ENCODE measurements at places on chromosomes 6 and 20.
A peak's percentile ranks its signal among the peaks of the same experiment; 100 is the strongest.

DNA sequence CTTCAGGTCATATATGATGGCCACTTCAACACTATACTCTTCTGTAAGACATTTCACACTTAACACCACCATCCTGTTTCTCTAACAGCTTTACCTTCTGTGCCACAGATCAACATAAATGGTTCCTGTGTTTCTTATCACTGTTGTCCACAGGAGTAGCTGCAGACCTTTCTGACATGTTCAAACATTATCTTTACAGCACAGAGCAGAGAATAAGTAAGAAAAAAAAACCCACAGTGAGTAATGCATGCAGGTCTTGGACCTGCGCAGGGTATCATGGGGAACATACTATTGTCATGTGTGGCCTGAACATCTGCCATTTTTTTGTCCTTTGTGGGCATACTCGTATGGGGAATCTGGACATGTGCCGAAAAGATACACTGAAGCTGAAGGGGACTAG lies 161.9 kb downstream of the KIF16B start:
- DNase-seq, result no peak

DNA sequence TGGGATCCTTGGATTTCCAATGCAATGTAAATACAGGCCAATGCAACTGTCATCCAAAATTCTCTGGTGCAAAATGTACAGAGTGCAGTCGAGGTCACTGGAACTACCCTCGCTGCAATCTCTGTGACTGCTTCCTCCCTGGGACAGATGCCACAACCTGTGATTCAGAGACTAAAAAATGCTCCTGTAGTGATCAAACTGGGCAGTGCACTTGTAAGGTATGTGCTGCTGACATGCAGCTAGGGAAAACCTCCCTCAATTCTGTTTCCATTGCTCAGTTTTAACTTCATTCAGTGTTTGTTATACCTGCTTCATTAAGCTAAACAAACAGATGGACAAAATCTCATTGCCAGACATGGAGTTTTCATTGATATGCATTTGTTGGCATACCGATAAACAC lies 397.1 kb downstream of the ARHGAP18 start:
- DNase-seq, result peak; percentile 75

DNA sequence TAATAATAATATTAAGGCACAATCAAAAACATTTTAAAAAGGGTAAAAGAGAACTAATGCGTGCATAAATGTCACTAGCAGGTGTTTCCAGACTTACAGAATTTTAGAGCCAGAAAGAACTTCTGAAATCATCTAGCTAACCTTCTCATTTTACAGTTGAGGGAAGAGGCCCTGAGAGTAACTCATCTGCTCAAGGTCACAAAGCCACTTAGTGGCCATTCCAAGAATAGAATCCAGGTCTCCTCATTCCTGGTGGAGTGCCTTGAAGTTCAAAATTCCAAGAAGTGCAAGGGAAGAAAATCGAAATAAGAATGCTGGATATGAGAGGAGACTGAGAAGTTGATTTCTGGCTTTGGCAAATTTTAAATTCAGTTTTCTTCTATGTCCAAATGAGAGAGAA lies 3.2 kb upstream of the KIAA0408 start:
- no peak for DNase-seq

GRCh38 chr20:50488236-50488806 lies 21.9 kb upstream of the PTPN1 start:
- DNase-seq, result no peak

DNA sequence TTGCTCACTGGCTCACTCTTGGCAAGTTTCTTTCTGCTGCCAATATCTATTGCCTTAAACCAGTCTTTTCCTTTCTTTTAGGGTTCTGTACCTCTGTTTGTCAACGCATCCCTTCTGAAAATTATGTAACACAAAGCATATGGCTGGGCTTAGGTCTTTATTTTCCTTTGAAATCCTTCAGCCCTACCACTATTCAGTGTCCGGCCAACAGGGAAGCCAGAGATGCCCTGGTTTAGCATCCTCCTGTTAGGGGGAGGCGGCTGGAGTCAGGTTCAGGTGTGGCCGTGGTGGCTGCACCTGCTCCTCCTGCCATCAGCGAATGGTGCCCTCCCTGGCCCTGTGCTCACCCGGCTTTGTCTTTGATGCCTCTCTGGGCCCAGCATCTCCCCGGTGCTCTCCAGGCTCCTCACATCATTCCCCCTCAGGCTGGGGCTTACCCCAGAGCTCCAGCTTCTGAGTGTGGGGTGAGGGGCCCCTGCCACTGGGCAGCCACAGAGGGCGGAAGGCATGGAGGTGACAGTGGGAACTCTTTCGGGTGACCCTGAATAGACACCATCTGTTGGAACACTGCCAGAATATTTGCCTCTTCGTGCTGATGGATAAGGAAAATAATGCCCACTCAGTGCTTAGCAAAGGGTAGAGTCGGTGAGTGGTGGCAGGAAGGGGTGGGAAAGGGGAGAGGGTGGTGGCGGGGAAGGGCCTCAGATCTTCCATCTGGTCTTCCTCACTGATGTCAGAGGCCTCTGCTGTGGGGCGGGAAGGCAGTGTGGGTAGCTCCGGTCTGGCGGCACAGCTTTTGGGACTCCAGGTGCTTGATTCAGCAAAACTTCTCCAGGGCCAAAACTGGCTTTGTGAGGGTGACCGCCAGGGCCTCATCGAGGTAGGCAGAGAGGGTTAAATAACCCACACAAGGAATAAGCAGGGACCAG lies 97.2 kb downstream of the DACT2 start:
- no peak for DNase-seq

DNA sequence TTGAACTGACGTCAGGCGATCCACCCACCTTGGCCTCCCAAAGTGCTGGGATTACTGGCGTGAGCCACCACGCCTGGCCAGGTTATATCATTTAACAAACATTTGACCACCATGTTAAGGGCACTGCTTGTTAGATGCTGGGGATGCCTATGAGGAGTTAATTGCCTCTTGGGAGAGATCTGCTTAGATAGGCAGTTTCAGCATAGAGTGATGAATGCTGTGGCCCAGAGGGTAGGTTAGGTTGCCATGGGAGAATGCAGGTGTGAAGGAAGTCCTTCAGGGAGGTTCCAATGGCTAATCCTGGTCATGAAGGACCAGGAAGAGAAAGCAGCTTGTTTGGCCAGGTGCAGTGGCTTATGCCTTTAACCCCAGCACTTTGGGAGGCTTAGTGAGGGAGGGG lies 17.0 kb downstream of the PHF20 start:
- DNase-seq, result no peak

DNA sequence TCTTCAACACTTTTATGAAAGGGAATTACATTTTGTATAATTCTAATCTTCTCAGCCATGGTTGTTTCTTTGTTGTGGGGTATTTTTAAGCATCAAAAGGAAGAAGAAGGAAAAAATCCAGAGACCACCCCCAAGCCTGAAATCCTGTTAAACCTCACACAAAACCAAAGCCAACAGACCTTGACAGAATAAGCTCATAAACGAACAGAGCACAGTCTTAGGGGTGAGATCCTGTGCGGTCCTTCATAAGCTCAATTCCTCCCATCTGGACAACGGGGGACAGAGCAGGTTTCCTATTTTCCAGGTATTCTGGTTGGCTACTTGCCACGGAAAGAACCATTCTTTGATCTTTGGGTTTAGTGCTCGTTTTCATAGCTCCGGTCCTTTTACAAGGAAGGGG lies 151.3 kb upstream of the SULF2 start:
- DNase-seq, result no peak

DNA sequence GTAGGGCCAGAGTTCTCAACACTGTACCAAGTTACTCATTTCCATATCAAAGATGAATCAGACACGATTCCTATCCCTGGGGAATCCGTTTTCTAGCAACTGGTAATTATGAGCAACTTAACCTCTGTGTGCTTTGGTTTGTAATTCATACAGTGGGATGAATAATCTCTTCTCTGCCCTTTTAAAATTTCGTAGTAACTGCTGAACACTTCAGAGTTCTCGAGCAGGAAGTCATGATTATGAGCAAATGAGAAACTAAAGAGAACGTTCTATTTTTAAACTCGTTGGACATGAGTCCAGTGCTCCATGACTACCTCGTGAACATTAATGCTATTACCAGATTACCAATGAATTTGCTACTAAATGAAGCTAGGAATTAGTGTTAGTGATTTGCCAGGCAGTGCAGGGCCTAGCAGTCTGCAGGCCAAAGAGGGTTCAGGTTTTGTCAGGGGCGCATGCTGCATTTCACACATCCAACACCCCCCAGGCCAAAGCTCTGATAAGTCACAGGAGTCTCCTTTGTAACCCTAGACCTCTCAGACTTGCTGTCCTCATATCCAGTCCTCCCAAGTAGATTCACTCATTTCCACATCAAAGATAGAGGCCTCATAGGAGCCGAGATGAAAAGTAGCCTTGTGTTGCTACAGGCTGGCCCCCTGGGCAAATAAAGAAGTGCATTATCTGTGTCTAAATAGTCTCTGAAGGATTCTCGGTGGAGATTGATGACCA lies 45.8 kb upstream of the VSTM2L start:
- peak; percentile 71 for DNase-seq

DNA sequence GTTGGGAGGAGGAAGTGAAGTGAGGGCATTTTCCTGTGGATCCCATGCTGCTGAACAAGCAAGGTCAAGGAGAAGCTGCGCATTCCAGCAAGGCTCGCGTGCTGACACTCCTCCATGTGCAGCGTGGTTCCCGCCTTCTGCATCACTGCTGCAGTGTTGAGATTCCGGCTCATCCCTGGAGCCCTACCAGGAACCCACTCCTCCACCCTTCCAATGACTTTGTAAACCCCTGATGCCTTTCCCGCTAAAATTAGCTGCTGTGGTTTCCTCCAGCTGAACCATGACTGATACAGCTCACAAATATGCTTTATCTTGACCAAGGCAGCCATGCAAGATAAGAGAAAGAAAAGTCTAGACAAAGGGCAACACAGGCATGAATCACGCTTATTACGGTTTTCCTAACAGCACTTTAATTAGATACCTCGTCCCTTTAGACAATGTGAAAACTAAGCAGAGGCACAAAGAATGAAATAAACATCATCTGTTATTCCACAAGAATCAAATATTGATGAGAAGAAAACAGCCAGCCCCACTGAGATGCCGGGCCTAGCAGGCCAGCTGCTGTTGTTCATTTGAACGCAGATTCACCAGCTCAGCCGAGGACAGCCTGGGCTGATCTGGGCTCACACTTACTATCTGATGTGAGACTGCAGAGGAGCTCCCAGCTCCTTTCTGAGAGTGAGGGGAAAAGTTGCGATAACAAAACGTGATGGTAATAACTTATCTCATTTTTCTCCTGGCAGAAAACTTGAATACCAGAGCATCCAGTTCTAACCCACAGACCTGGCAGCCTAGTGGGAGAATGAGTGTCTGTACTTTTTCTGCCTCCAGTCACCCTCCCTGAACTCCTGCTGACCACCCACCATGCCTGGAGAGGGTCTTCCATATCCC lies 14.2 kb upstream of the BNIP5 start:
- peak; percentile 87 for DNase-seq

DNA sequence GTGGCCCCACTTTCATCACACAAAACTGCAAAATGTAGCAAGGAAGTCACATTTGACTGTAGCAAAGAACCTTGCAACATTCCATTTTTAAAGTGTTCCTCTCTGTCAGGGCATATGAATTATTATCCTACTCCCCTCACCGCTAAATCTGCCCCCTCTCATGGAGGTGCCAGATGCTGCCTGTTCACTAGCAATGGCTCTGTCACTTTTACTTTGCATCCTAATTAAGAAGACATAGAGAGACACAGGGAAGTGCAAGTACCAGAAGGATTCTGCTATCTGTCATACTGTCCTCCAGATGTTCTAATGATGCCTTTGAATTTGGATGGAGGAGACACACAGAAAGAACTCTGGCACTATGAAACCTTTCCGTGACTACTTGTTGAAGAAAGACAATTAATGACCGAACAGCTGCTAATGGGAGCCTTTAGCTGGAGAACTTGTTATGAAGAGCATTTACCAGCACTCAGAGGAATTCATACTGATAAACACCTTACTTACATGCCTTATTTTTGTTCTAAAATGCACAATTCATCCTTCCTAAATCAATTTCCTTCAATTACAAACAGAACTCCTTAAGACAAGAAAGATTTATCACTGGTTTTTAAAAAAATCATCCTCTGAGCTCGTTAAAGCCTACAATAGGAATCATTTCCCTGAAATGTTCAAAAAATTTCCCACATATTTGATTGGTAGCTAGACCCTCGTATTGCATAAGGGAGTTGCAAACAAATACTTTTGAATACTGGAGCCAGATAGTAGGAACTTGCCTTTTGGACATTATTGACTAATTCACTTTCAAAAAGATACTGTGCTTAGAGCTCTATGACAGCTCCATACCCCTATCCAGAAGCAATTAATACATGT lies 292.6 kb downstream of the UBE3D start:
- DNase-seq, result no peak

GRCh38 chr20:32532246-32532645 lies 52.9 kb downstream of the NOL4L start:
- DNase-seq, result no peak

GRCh38 chr6:120590611-120591010 lies 743.7 kb downstream of the TBC1D32 start:
- DNase-seq, result peak; percentile 2

DNA sequence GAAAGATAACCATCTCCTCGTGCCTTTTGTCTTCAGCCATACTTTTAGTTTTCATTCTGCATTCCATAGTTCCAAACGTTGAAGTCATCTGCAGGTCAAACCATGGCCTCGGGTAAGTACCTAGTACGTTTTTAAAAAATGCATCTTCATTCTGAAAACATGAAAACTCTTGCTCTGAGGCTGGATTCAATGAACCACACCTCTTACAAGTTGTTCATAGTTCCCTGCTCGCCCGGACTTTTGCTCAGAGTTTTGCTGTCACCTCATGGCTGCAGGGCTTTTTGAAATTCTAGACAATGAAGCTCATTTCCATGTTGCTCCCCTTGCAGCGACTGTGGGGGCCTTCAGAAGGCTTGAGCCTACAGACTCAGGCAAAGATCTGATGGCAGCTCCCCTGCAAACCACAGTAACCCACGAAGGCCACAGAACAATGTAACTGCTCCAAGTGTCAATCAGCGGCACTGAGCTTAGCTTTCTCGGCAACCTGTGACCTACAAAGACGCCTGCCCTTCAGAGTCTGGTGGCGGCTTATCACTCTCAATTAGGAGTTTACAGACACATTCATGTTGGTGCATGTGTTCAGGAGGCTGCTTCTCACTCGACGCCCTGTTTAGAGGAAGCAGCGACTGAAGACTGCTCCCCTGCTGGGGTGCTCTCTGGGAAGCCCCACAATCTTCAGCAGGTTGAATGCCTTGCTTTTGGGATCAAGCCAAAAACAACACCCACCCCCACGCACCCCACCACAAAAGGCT lies 61.2 kb downstream of the FOXC1 start:
- peak; percentile 53 for DNase-seq

DNA sequence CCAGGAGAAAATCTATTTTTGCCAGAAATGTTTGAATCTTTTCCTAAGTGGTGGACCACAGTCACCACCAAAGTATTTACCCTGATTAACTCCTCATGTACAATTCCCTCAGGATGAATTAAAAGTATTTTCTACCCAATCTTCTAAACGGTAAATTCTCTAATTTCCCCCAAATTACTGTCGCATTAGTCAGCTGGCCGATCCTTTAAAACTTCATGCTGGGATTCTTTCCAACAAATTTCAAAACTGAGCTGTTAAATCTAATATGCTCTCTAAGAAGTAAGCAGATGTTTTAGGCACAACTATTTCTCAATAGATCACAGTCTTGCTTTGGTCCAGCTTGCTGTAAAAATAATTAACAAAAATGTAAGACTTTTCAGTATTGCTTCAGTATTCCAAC lies 447.2 kb downstream of the FRK start:
- peak; percentile 92 for DNase-seq
